Fibroblast of skin of left biceps (primary cell): ENCODE measurements at places on chromosomes 3 and 15.

GRCh38 chr3:169564883-169565282 is 98.6 kb downstream of the MECOM start:
- DNase-seq: no peak

GRCh38 chr3:72519946-72520604 is 328.2 kb downstream of the SHQ1 start:
- no peak for DNase-seq

DNA sequence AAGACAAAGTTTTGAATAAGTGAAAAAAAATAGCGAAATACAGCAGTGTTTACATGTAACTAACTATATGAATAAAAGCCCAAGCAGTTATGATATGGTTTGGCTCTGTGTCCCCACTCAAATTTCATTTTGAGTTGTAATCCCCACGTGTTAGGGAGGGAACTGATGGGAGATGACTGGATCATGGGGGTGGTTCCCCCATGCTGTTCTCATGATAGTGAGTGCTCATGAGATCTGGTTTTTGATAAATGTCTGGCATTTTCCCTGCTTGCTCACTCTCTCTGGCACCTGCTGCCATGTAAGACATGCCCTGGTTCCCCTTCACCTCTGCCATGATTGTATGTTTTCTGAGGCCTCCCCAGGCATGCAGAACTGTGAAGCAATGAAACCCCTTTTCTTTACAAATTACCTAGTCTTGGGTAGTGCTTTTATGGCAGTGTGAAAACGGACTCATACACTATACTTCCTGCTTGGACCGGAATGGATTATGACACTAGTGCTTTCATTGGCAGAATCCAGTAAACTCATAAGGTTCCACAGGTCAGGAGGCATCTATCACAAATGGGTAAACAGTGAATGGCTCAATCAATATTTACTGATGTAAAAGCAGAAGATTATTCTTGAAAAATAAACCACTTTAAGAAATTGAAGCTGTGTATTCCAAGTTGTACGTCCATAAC is 192.1 kb downstream of the CBLB start:
- DNase-seq: no peak

DNA sequence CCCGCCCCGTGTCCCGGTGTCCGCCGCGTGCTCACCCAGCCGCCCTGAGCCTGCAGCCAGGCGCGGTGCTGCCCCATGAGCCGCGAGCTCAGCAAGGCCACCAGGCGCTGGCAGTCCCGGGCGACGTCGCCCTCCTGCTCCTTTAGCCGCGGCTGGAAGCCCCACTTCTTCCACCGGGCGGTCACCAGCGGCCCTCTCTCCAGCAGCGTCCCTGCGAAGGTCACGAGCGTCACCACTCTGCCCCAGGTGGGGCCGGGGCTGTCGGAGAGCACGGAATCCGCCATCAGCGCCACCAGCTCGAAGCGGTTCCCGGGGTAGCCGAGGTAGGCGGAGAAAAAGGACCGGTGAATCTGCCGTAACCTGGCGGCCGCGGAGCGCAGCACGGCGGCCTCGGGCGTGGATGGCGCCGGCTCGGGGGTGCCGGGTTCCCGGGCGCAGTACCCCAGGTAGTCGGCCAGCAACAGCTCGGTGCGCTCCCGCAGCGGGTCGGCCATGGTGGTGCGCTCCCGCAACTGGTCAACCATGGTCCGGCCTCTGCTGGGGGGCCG is 298 bp downstream of the BCL2L10 start:
- DNase-seq: no peak

DNA sequence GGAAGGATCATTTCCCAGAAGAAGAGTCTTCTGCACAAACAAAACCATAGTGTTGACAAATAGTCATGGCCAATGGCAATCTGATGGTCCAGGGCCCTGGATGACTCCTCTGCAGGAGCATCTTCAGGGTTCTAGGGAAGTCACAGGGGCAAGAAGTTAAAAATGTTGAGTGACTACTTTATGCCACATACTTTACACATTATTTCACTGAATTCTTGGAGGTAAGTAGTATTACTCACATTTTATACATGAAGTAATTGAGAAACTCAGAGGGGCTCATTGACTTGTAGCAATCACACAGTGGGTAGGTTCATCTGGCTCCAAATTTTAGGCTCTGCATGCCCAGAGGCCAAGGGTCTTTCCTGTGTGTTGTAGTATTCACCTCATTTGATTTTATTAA is 430.2 kb upstream of the MCTP2 start:
- DNase-seq: no peak

- no peak for DNase-seq
Observed at GRCh38 chr3:170180079-170180907, 1.2 kb downstream of the PHC3 start.
